AG08396 (cell line): ENCODE measurements at places on chromosomes 2 and 18.
A peak's percentile ranks its signal among the peaks of the same experiment; 100 is the strongest.

- DNase-seq, result no peak
Observed at GRCh38 chr2:44779793-44780192, 161.7 kb upstream of the SIX3 start.

DNA sequence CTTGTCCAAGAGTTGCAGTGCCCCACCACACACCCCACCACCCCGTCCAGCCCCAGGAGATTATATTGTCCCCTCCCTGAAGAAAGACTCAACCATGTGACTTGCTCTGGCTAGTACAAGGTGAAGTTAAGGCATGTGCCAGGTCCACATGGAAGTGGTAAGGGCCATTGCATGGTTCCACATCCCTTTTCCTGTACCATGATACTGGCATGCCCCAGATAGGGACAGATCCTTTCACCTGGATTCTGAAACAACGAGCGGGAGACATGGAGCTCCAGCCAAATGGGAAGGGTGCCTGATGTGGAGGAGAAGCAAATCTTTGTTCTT lies 141.5 kb upstream of the APCDD1 start:
- DNase-seq, result no peak

- DNase-seq, result no peak
Observed at GRCh38 chr2:230925443-230925878, 419 bp upstream of the GPR55 start.

DNA sequence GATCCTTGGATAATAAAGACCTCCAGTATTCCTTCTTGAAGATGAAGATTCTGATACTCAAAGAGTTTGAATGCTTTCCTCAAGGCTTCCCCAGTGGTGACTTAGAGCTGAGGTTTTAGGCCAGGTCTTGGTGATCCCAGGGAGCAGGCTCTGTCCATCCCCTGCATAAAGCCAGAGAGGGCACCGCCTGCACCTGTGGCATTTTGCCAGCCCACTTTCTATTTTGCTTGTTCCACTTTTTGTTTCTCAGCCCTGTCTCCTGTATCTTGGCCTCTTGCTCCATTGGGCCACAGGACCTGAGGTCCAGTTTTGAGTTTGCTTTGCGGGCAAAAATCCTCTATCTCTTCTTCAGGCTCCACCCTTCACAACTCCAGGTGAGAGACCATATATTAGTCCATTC lies 6.7 kb upstream of the SCYGR1 start:
- DNase-seq, result no peak

DNA sequence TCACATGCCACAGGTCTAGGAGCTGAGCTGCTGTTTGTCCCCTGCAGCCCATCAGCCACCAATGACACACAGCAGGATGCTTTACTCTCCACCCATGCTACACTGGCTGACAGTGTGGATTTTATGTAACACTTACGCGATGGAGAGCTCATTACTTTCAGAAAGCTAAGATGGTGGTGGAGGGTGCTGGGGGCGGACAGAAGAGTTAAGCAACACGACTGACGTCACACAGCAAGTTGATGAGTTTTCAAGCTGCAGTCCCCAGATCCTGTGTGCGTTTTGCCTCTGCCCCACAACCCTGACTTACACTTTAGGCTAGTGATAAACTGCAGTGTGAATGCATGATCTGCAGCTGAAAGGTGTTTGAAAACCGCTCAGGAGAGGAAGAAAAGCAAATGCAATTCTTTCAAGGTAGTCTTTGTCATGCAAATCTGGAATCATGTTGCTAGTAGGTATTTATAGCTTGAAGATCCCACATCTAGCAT lies 42.4 kb downstream of the MRPS5 start:
- no peak for DNase-seq

DNA sequence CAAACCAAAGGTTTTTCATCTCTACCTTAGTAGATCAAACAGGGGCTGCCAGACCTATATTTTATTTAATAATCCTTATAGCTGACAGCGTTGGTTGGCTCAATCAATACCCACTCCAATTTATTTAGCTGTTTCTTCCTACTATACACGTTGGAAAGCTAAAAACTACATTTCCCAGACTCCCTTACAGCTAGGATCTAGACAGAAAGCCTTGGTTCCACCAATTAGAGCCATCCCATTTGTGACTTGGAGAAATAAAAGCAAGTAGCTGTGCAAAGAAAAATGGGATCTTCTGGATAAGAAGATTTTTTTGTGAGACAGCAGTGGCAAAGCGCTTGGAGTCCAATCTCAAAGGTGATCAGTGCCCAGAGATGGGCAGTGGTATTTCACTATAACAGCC lies 331.3 kb upstream of the MEIS1 start:
- DNase-seq, result no peak

- DNase-seq, result peak; percentile 19
Observed at GRCh38 chr2:204321910-204322751, 223.1 kb upstream of the PARD3B start.

DNA sequence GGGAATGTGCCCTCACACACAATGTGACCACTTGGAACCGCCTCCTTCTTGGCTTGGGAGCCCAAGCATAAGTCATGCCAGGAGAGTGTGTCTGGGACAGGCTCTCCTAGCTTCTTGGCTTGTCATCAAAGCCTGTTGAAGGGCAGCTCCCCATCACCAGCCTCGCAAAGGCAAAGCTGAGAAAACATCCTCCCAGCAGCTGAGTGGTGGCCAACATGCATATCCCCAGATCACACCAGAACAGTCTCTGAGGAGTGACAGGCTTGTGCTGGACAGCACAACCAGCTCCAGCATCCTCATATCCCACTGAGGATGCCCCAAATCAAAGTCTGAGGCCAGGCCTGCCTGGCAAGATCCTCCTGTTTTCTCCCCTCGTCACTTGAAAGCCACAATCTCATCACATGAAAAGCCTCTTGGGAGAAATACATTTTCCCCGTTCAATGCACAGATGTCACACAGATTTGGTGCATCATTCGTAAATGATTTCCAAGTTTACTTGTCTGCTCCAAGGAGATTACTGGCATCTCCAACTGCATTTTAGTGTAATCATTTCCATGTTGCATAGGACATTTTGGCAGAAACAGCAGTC lies 269.3 kb downstream of the TTC32 start:
- DNase-seq, result no peak

DNA sequence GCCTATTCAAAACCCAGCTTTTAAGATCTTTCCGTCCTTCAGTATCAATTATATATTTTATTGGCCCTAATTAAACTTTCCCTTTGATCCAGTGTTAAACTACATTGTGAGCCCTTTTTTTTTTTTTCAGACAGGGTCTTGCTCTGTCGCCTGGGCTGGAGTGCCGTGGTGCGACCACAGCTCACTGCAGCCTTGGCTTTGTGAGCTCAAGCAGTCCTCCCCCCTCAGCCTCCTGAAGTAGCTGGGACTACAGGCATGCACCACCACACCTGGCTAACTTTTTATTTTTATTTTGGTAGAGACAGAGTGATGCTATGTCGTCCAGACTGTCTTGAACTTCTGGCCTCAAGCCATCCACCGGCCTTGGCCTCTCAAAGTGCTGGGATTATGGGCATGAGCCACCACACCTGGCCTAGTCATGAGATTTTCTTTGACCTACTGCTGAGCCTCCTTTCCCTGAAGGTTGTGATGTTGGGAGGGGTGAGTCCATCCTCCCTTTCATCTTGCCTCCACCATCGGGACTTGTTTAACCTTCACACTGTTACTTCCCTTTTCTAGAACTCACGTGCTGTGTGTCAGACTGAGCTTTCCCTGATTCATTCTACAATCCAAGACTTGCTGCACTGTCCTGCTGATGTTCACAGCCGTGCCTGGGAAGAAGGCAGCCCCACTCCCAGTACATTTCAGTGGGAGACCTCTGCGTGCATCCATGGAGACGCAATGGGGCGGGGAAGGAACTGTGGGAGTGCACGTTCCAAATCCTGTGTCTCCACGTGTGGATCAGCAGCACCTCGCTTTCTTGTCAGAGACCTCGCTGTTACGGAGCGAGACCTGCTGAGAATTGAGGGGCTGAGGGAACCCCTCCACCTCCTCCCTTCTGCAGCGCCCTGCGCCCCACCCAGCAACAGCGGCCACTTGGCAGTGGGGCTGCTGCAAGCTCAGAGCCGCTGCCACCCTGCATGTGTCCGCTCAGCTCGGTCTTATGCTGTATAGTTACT lies 10.8 kb downstream of the OXER1 start:
- DNase-seq, result no peak

- DNase-seq, result no peak
Observed at GRCh38 chr2:204574486-204574885, 29.2 kb downstream of the PARD3B start.

- no peak for DNase-seq
Observed at GRCh38 chr2:127630096-127630863, 15.7 kb upstream of the GPR17 start.

GRCh38 chr18:13684546-13684945 lies 41.8 kb downstream of the FAM210A start:
- no peak for DNase-seq

DNA sequence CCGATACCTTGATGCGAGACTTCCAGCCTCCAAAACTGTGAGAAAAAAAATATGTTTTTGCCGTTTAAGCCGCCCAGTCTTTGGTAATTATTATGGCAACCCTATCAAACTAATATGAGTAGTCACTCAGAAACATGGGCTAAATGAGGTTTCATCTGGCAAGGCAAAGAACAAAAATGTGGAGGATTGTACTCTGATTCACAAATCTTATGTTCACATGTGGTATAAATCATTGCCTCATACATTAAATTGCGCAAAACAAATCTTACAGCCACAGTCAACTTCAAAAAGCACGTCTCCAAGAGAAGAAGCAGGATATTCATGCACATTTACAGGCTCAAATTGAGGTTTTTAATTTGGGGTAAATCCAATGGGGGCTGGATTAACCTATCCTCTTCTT lies 1435.4 kb upstream of the LRRTM1 start:
- no peak for DNase-seq

- DNase-seq, result no peak
Observed at GRCh38 chr2:194004590-194005206, 1652.3 kb upstream of the SLC39A10 start.

DNA sequence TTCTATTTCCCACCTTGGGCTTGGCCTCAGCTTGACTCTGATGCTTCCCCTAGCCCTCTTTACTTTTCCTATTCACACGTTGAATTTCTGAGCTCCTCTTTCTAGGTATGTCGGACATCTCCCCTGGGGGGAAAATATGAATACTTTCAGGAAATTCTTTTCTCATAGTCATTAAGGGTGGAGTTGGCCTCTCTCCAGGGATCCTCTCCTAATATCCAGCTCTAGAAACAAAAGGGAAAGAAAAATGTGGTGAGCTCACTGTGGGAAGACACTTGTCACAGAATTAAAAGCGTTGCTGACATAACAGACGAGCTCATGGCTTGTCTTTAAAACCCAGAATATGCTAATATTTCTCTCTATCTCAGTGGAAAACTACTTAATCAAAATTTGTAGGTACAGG lies 132.7 kb upstream of the MEX3C start:
- DNase-seq, result no peak

- DNase-seq, result no peak
Observed at GRCh38 chr18:21167641-21168377, 56.2 kb upstream of the ROCK1 start.

- DNase-seq, result peak; percentile 72
Observed at GRCh38 chr18:59516356-59517155, 157.5 kb upstream of the LMAN1 start.

DNA sequence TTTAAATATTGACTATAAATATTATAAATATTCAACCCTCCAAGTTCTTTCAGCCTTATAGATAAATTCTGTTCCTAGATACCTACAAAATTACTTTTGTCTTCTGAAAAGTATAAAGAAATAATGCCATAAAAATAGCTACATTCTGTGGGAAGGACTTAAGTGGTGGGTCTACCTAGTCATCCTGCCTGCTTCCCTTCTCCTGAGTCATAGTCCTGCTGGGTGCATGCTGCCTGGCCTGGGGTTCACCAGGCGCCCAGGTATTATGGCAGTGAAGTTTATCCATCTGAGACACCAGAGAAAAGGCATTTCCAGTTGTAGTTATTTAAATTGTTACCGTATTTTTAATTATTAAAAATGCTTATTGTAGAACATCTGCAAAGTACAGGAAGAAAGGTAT lies 167.5 kb downstream of the SLC39A10 start:
- DNase-seq, result no peak

DNA sequence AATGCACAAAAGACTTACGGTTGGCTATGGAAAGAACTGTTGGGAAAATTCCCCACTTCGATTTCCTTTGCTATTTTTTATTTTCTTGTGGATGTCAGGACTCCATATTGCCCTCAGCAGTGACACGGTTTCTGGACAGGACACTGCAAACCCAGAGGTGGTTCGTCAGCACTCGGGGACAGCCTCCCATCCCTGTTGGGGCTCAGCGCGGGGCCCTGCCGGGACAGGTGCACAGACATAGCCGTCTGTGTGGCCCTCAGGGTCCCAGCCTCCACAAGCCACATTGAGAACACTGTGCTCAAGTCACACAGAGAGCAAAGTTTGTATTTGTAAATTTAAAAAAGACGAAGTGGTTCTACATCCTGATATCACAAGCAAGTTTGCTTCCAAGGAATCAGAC lies 38.7 kb downstream of the MYT1L start:
- DNase-seq, result no peak

DNA sequence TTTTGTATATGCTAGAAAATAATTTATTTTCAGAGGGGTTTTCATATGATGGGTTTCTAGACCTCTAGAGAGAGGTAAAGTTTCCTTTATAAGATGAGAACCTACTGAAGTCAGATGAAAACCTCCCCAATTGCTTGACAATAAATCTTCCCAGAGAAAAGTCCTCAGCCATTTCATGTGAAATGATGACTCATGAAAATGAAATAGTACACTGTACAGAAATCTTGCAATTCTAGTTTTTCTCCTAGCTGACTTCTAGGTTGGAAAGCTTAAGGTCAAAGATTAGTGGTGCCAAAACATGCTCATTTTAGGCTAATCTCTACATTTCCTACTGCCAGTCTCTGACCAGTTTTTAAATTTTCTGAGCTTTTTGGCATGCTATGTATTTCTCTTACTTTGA lies 826.5 kb upstream of the FSHR start:
- no peak for DNase-seq

GRCh38 chr2:175435012-175435411 lies 253.5 kb upstream of the ATP5MC3 start:
- no peak for DNase-seq

- DNase-seq, result no peak
Observed at GRCh38 chr2:161170958-161171932, 11.0 kb downstream of the TANK start.

DNA sequence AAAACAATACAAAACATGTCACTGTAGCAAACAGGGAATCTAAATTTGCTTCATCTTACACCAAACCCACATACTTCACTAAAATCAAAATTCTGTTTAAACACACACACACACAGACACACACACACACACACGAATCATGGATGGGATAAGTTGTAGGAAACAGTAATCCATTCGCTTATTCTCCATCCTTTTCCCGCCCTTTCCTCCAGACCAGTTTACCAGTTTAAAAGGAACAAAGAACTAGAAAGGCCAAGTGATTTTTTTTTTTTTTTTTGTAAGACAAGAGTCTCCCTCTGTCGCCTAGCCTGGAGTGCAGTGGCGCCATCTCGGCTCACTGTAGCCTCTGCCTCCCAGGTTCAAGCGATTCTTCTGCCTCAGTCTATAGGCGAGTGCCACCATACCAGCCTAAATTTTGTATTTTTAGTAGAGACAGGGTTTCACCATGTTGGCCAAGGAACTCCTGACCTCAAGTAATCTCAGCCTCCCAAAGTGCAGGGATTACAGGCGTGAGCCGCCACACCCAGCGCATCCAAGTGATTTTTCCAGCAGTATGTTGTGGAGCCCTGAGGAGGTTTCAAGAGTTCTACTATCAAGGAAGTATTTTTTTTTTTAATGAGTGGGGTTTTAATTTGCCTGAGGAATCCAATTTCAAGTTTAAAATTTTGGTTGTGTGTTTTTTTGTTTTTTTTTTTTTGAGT lies 5.7 kb downstream of the PSME4 start:
- DNase-seq, result no peak
